ENCODE measurements at places on chromosomes 16 and 17.
A peak's percentile ranks its signal among the peaks of the same experiment; 100 is the strongest.

- no peak for DNase-seq
These were observed 151.1 kb downstream of the KCNJ18 start for GRCh38 chr17:21843318-21843865.

GRCh38 chr16:85100265-85100664 lies 12.0 kb downstream of the CIBAR2 start:
- no peak for DNase-seq

DNA sequence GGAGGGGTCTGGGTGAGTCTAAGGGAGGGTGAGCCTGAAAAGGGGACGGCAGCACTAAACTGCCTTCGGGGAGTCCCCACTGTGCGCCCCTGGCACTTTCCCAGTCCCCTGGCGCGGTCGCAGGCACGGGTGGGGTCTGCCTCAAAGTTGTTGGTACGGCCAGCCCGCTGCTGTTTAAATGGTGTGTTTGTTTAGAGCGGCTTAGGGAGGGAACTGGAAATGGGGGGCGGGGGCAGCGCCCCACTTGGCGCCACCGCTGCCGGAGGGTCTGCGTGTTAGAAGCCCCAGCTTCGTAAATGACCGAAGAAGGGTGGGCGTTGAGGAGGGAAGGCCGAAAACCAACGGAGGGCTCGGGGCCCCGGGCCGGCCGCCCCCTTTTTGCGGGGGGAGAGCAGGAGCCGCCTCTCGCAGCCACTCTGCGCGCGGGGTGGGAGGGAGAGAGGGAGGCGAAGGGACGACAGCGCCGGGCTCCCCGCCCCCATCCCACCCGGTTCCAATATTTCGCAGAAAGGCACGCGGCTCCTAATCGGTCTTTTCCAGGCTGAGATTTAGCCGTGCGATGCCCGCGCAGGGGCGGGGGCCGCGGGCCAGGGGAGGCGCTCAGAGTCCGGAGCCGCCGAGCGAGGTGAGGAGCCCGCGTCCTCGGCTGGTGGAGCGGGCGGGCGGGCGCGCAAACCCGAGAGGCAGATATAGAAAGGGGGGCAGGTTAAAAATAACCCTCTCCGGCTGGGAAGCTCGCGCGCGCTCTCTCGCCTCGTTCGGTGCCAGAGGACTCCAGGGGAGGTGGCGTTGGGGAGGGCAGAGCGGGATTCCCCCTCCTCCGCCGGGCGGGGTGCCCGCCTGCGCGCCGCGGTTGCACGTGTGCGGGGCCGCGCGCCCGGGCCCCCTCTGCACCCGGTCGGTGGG lies 54.9 kb downstream of the SREBF1 start:
- peak; percentile 85 for DNase-seq

DNA sequence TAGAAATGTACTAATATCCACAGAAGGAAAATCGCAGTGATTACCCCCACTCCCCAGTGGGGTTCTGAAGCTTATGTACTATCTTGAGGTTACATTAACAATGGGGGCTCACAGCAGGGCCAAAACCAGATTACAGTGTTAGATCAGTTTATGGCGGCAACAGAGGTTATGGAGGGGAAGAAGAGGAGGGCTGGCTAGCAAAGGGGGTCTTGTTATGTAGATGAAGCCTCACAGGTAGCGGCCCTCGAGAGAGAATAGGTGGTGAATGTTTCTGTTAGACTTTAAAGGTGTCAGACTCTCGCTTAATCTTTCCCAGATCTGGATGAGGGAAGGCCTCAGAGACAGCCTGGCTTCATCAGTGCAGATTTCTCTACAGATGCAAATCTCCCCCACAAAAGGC lies 22.2 kb downstream of the RNF112 start:
- DNase-seq, result no peak

GRCh38 chr17:68011199-68011665 lies 15.0 kb upstream of the C17orf58 start:
- DNase-seq, result peak; percentile 57

GRCh38 chr16:4272114-4272956 lies 488 bp downstream of the TFAP4 start:
- DNase-seq, result peak; percentile 55

DNA sequence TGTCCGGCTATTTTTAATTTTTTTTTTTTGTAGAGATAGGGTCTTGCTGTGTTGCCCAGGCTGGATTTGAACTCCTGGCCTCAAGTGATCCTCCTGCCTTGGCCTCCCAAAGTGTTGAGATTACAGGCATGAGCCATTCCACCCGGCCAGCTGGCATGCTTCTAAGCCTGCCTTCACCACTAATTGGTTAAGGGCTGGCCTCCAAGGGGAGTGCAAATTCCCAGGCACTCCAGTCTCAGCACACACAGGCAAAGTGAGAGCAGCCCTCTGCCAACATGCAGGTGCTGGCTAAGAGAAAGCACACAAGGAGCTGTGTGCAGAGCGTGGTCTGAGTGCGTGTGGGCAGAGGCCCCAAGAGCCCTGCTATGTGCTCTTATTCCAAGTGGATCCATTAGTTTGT lies 149.8 kb upstream of the HS3ST2 start:
- DNase-seq, result no peak

DNA sequence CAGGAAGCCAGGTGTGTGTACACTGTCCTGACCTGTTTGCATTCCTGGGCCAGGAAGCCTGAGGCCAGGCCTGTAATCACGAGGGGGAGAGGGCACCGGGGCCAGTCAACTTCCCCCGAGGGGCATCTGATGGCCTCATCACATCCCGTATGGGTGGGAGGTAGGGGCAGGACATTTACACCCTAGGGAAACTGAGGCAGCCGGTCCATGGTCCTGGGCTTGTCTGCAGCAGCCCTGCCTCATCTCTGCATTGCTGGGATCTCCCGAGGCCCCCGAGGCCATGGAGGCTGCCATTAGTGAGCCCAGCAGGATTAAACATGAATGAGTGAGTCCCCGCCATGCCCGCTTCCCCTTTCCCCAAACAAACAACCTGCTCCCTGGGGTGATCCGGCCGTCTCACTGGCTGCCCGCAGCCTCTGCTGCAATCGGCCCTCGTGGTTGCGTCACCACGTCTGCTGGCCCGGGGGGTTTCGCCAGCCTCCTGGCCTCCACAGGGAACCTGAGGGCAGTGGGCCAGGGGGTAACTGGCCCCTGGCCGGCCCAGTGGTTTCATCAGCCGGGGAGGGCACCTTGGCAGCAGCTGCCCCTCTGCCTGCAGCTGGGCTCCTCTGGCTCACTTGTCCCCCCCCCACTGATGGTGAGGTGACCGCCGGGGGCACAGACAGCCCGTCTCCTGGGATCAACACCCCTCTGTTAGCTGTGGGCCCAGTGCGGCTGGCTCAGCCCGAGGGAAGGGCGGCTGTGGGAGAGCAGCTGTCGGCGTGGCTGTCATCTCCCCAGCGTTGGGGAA lies 88.3 kb upstream of the GSE1 start:
- DNase-seq, result peak; percentile 58

DNA sequence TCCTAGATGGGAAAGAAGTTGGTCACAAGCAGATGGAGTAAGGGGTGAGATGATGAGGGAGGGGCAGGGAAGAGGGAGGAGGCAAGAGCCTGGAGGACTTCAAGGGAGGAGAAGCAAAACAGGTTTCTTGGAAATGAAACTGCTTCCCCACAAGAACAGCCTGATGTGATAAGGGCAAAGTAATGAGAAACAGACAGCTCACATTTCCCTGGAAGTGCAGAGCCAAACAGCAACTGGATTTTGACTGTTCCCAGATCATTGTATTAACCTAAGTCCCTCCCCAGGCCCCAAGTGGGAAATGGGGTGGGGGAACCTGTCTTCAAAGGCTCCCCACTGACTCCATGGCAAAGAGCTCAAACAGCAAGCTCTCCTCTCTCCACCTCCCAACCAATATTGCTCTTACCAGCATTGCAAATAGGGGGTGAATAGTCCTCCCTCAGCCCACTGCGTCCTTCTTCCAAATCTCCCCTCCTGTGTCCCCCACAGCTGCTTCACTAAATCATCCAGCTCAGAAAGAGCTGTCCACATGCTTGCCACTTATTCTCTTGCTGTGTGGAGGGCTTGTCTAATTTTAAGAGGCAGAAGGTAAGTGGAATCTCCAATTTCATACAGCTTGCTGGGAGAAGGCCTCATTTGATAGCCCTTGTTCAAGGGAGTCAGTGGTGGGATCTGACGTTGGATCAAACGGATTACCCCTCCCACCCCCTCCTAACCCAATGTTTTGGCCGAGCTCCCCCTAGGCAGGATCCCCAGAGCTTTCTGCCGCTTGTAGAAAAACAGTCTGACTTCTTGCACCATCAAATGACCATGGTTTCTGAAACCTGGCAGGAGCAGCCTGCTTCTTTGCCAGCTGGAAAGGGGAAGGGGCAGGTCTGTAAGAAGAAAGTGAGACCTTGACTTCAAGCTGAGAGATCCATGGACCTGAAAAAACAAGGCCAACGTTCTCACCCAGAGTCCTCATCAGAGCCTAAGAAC lies 56.3 kb upstream of the SMIM36 start:
- peak; percentile 63 for DNase-seq

- DNase-seq, result no peak
These were observed 2.1 kb downstream of the PIK3R6 start for GRCh38 chr17:8865385-8865784.

GRCh38 chr16:76276745-76277438 lies at the start of gene CNTNAP4:
Gene CNTNAP4, plus strand, starts transcription at chr16:76277401. Its CDS starts 262 bp downstream, at chr16:76277663.
- peak; percentile 20 for DNase-seq

- DNase-seq, result no peak
These were observed 702 bp downstream of the PHF23 start for GRCh38 chr17:7238420-7239090.

DNA sequence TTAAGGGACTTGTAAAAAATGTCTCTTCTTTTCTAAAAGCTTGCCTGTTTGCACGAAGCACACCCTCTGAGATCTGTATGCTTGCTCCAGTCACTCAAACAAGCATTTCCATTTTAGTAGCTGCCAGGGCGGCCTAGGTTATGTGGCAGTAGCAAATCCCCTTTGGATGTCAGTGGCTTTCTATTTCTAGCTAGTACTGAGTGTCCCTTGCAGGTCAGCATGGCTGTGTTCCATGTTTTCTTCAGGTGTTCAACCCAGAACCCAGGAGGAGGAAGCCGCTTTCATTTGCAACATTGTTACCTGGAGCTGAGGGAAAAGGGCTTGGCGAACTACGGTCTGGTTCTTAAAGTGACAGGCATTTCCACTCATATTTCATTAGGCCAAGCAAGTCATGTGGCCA lies 36.4 kb downstream of the FOXL1 start:
- DNase-seq, result no peak

DNA sequence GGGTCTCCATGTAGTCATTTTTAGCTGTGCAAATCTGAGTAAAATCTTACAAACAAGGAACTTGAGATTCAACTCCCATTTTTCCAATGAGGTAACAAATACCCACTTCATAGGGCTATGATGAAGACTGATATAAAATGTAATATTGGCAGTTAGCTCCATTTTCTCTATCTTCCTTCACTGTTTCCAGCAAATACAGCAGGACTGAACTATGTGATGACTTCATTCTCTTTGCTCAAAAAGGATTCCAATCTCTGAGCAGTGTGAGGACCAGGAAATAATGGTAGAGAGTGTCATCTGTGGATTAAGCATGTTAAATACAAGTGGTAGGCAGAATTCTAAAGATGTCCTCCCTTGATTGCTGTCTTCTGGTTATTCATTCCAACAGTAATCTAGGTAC lies 18.3 kb downstream of the RND2 start:
- DNase-seq, result no peak

DNA sequence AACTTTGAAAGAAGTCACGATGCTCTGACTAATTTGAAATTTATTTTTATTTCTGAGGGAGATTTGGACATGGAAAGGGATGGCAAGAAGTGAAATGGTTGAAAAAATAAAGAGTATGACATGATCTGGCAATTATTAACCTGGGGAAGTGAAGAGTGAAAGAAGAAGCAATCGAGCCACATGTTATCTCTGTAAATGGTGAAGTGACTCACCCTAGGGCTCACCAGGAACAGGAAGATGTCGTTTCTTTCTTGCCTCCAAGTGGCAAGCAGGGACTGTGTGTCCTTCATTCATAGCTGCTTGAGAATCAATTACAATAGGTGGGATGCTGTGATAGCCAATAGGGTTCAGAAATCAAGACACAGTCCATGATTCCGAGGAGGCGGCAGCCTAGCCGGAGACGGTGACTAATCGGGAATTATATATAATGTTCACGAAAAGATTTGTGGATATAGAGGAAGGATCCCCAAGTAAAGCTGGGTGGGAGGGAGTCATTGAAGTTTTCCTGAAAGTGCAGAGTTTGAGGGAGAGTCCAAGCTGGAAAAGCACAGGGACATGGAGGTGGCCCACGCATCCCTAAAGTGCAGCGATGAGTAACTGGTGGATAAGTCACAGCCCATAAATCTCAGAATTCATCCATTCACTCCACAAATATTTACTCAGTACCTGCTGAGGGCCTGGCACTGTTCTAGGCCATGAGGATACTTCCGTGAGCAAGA lies 18.2 kb upstream of the KRT20 start:
- DNase-seq, result no peak

- DNase-seq, result no peak
These were observed 36.0 kb downstream of the NKD1 start for GRCh38 chr16:50584033-50584722.

- no peak for DNase-seq
These were observed 10.9 kb upstream of the SDR42E2 start for GRCh38 chr16:22151246-22151998.

DNA sequence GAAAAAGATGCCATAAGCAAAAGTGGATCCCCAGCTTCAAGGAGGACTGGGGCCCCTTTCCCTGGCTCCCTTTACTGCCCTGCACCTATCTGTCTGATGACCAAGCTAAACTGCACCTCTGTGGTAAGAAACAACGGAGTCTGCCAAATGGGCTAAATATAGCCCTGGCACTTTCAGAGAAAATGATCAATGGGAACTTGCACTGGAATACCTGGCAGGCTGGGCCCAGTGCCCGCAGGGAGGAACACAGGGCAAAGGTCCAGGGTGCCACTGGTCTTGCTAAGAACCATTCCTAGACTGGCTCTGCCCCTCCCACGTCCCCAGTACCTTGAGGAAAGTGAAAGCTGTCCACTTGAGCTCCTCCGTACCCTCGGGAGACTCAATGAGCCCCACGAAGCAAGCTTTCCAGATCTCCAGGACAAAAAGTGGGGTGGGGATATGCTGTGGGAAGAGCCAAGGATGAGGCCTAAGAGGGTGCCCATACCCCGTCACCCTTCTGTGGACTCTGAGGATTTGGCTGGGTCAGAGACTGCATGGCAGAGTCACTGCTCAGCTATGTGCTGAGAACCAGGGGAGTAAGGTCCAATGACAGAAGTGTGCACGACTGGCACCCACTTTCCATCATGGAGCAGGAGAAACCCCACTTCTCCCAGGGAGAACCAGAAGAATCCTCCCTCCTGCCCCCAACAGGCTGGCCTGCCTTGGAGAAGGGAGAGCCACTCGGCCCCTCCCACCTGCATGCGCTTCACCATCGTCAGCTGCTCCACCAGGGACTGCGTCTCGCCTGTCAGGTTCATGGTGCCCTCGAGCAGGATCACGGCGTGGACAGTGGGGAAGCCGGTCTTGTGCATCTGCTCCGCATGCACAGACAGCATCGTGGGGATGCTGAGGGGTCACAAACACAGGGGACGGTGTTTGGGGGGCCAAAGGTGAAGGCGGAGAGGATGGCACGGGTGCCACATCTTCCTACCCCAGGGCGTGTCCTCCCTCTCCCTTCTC lies 17.4 kb downstream of the CSF3 start:
- DNase-seq, result peak; percentile 69

GRCh38 chr16:49048557-49048956 lies 233.1 kb downstream of the CBLN1 start:
- DNase-seq, result no peak
